ENCODE measurements at places on chromosomes 2 and 18.

- no peak for DNase-seq
These were observed 2.9 kb upstream of the PTPN4 start for GRCh38 chr2:119756837-119757236.

GRCh38 chr2:45942237-45942738 is 290.8 kb downstream of the PRKCE start:
- no peak for DNase-seq

DNA sequence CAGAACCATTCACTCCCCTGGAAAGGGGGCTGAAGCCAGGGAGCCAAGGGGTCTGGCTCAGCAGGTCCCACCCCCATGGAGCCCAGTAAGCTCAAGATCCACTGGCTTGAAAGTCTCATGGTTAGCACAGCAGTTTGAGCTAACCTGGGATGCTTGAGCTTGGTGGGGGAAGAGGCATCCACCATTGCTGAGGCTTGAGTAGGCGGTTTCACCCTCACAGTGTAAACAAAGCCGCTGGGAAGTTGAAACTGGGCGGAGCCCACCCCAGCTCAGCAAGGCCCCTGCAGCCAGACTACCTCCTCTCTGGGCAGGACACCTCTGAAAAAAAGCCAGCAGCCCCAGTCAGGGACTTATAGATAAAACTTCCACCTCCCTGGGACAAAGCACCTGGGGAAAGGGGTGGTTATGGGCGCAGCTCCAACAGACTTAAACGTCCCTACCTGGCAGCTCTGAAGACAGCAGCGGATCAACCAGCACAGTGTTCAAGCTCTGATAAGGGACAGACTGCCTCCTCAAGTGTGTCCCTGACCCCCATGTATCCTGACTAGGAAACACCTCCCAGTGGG is 14.7 kb upstream of the TTC32 start:
- DNase-seq = no peak

GRCh38 chr18:57995331-57995730 is 48.7 kb upstream of the NEDD4L start:
- DNase-seq = no peak

GRCh38 chr18:37403100-37403781 is 162.4 kb downstream of the CELF4 start:
- peak; percentile 59 for DNase-seq

DNA sequence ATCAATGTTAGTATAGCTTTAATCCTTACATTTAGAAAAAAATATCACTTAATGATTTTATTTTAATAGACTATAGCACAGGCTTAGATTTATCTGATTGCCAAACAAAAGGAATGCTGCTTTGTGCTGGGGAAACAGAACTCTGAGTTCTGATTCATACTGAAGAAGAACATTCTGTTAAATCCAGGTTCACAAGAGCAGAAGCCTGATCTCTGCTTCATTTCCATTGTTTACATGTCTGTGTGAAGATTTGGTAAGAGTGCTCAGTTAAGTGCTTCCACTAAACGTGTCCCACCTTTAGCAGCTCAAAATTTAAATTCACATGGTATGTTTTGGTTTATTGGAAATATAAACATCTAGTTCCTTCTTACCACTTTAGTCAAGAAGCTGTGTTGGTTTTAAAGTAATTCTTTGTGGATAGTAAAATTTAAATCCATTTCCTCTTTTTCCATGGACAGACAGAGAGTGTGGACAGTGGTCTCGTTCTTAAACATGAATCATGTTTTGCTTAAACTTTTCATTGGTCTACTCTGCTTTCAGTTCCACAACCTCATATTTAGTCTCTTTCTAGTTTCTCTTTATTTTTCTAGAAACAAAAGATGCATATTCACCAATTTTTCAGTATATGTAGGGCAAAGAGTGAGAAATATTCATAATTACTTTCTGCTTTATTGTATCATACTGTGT is 59.1 kb downstream of the NYAP2 start:
- peak; percentile 49 for DNase-seq

DNA sequence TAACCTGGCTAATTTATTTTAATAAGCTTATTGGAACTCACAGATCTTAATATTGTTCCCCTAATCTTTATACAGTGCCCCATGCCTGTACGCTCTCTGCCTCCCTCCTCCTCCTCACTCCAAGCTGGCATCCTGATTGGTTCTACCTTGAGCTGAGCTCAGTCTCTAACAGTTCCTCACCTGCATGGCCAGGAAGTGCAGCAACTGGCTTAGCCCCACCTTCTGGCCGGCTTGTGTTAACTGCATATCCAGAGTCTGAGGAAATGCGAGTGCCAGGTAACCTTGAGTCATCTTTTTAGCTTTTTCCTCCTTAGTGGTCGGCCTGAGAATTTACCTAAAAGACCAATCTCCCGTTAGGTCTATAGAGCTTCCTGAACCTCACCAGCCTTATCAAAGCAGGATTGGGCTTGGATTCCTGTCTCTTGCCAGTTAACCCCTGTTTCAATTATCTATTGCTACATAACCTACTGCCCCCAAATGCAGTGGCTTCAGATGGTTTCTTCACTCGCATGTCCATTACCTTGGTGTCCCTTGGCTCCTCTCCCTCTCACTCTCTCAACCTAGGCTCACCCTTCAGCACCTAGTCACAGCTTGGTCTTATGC is 89.5 kb upstream of the STK39 start:
- DNase-seq = peak; percentile 75

DNA sequence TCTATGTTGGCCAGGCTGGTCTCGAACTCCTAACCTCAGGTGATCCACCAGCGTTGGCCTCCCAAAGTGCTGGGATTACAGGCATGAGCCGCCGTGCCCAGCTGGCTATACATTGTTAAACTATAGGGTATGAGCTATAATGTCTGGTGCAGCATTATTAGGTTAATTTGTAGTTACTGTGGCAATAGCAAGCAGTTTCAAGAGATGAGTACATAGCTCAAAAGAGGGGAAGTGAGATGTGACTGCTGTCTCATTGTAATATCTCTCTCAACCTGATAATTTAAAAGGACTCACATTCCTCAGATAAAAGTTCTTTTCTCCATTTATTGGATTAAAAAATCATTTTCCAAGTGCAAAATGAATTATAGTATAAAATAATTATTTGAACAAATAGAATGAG is 116.4 kb downstream of the INO80D start:
- no peak for DNase-seq

DNA sequence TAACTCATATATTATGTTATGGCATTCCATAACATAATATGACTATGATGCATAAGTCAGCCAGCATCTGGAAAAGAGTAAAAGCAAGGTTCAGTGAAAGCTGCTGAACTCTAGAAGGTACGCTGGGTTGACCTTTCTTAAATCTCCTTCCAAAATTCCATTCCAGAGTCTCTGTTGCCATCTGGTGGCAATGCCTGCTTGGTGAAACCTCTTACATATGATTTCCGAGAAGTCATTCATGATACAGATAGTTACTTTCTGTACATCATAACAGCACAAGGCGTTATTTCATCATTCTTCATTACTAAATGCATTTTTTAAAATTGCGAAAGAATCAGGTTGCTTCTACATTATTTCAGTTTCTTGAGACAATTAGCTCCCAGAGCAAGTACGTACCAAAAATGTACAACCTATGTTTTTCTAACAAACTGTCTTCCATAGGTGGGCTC is 7.0 kb upstream of the EPG5 start:
- peak; percentile 71 for DNase-seq

GRCh38 chr2:37318401-37318800 is 6.2 kb downstream of the PRKD3 start:
- DNase-seq = peak; percentile 60

DNA sequence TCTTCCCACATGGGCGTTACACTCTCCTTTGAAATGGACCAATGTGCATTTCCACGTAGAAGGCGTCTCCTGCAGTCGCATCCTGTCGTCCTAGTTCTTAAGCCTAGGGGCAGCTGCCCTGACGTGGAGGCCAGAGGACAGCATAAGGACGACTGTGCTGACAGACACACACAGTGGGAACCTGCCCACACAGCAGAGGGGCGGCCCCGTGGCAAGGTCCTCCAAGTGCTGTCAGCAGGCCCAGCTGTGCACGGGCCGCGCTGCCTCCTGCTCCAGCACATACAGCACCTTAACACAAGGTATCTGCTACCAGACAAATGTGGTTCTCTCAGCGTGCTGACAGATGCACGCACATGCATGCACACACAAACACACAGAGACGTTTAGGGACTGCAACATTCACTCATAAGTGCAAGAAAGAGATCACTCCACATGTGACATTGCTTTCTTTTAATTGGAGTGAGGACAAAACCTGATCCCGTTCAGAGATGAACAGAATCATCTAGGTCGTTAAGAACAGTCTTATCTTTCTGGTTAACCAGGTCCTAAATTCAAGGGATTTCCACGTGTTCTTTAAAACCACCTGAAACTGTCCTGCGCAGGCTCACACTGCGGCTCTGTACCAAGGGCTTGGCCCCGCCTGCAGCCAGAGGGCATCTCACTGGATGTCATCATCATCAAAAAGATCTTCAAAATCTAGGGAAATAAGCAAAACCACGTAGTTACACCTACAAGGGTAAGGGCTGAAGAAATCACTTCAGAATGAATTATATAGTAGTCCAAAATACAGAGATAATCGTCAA is 5.5 kb downstream of the COPS9 start:
- DNase-seq = no peak

DNA sequence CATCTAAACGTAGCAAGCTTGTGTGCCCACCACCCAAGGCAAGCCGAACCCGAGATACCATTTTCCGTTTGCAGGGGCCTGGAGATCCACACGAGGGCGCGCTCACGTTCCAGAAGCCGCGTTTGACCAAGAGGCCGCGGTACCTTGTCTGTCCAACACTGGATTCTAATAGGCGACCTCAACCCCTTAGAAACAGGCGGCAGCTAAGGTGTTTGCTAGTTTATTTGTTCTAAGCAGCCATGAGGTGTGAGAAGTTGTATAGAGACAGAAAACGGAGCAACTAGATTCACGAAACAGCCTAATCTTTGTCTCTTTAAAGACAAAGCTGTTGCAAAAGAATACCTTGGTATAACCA is 4.2 kb downstream of the HOXD11 start:
- DNase-seq = peak; percentile 34

- DNase-seq = no peak
These were observed 793.3 kb downstream of the TDRD15 start for GRCh38 chr2:21916934-21917522.

DNA sequence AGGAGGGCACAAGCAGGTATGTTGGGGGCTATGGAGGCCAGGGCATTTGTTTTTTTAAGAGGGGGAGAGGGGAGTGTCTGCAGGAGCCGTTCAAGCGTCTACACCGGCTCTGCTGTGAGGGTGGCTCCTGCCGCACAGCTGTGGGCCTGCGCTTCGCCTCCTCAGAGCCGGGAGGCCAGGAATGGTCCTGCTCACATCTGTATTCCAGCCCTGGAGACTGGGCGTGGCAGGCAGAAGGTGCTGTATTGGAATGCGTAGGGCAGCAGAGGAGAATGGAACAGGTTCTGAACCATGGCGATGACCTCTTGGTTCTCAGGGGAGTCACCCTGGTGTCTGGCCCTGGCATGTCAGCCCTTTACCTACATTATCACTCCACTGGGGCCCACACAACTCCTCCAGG is 26.8 kb upstream of the INHBB start:
- DNase-seq = no peak

GRCh38 chr18:72197591-72197990 is 346.6 kb downstream of the CBLN2 start:
- no peak for DNase-seq

GRCh38 chr18:74006143-74006542 is 141.5 kb downstream of the FBXO15 start:
- no peak for DNase-seq

DNA sequence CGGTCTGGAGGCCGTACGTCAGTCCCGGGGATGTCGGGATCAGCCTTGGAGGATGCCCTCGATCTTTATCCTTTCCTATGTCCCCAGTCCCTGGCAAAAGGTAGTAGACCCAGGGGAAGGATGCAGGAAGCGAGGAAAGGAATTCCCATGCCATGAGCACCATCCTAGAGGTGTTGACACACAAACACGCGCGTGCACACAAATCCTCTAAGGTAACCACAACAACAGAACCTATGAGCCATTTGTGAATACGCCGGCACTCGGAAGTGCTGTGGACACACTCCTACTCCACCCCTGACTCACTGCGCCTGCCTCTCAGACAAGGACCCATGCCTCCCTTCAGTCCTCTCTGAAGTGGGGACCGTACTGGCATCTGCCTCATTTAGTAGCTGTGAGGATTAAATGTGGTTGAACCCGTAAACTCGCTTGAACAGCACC is 11.3 kb upstream of the MLPH start:
- DNase-seq = no peak

- DNase-seq = no peak
These were observed 9.3 kb downstream of the STAMBP start for GRCh38 chr2:73837847-73838585.

DNA sequence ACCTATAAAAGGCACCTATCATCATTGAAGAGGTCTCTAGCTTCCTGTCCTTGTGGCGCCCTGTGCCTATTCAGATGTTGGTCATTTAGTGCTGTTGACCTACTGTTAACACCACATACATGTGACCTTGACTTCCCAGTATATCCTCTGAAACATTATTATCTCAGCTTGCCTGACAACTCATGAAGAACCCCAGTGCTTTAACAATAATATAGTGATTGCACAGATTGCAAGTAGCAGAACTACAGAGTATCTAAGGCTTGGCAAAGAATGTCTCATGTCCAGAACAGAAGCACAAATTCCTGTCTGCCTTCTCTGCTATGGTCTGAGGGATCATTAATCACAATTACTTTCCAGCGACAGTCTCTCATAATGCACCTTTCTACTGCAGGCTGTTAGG is 165.3 kb downstream of the LCLAT1 start:
- DNase-seq = no peak

DNA sequence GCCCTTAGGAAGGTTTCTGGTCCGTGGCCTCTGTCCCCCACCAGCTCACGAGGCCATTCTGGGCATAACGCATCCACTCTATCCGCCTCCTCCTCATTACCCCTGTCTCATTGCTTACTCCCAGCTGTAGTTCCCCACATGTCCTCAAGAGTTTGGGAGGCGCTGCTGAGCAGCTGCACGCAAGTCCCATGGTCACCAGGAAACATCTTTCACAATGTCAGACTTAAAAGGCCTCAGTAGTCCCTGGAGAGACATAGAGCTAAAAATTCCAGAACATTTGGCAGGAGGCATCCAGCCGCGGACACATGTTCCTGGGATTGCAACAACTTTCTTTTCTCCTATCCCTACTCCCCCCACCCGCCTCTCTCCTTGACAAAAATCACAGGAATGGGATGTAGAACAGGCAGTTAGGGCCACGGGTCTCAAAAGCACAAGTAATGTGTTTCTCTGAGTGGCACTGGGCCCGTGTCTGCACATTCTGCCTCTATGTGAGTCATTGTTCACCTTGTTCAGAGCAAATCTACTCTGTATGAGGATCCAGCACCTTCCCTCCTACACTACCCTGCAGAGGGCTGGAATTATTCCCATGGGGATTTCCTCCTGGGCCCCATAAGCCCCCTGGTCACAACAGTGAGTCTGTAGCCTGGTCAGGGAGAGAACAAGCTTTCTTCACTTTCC is 8.1 kb downstream of the LBH start:
- peak; percentile 63 for DNase-seq
